ENCODE measurements at places on chromosomes 3 and 15.

DNA sequence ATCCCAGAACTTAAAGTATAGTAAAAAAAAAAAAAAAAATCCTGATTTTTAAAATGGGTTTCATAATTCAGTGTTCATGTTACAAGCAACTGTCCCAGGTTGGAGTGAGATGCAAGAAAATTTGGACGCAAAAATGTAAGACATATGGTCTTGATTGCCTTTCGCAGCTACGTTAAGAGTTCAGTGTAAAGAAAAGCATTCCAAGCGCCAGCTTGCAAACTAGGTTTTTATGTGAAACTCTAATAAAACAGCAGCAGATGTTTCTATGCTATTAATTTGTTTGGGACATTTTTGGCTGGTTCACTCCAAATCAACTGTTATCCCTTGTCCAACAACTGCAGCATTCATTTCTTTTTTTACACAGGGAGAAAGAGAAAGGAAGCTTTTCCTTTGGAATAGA is 957.8 kb downstream of the ROBO1 start:
- no peak for DNase-seq

- DNase-seq: no peak
These were observed 206.0 kb downstream of the THRB start for GRCh38 chr3:24288496-24289236.

- no peak for DNase-seq
These were observed 40.1 kb downstream of the FBXO22 start for GRCh38 chr15:75943713-75944215.

GRCh38 chr3:161838021-161838420 is 341.4 kb downstream of the OTOL1 start:
- DNase-seq: no peak

GRCh38 chr3:113274425-113275257 is 63.3 kb downstream of the BOC start:
- no peak for DNase-seq

DNA sequence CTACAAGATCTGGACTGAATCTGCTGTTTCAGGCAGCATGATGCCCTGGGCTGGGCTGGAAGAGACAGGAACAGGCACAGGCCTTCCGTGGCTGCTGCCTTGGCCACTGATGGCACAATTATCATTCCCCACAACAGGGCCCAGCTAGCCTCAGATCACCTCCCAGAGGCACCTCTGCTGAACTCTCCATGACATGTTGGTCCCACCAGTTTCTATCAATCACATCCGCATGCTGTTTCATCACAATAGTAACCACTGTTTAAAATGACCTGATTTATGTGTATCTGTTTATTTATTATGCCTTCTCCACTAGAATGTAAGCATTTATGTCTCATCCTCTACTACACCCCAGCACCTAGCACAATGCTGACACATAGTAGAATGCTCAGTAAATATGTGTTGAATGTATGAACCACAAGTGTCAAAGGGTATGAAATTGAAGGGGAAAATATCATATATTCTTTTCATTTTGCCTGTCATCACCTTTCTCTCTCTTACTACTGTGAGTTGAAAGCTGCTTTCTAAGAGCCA is 32.7 kb upstream of the ZBTB38 start:
- DNase-seq: no peak

DNA sequence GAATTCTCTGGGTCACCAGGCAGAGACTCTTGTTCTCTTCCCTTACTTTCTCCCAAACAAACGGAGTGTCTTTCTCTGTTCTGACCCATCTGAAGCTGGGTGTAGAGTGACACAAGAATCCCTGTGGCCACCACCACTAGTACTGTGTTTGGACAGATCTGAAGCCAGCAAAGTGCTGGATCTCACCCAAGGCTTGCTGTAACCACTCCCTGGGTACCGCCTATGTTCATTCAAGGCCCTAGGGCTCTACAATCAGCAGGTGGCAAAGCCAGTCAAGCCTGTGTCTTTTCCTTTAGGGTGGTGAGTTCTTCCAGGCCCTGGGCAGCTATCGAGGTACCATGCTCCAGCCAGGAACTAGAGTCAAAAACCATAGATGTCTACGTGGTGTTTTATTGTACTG is 149.2 kb upstream of the CTNNB1 start:
- no peak for DNase-seq

- peak; percentile 25 for DNase-seq
These were observed 40.8 kb downstream of the EOMES start for GRCh38 chr3:27681249-27681748.

- no peak for DNase-seq
These were observed 226.8 kb downstream of the MAGI1 start for GRCh38 chr3:65811892-65812291.

GRCh38 chr3:99834211-99834957 is 16.7 kb downstream of the CMSS1 start:
- no peak for DNase-seq

- DNase-seq: no peak
These were observed 406.9 kb upstream of the ADAMTS9 start for GRCh38 chr3:65094723-65095122.

- no peak for DNase-seq
These were observed 145.9 kb downstream of the ZPLD1 start for GRCh38 chr3:102580760-102581159.

DNA sequence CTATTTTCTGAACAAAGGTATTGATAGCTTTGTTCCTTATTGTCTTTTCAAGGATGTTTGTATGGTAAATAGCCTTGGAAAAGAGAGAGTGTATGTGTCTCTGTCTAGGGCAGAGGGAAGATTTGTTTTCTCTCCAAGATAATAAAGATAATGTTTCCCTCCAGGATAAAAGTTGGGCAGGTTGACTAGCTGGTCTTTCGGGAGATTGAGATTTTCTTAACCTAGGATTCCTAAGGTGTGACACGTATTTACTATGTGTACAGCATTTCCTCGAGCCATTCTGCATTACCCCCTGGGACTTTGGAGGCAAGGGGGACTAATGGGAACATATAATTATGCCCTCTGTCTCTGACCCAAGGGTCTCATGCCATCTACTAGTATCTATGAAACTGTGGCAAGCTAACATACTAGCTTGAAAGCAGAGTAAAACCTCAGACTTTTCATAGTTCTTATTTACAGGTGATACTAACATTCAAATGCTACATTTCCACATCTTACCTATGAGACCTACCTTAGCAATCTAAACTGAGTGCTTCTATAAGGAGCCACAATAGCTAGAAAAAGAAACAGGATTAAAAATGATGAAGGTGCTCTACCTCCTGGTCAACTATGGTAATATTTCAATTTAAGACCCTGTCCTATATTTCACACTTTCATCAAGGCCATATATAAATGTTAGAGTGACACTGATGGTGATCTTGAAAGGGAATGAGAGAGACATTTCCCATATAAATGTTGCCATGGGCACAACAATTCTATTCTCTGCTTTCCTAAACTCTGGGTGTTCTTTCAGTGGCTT is 252.9 kb upstream of the CBLB start:
- DNase-seq: no peak

DNA sequence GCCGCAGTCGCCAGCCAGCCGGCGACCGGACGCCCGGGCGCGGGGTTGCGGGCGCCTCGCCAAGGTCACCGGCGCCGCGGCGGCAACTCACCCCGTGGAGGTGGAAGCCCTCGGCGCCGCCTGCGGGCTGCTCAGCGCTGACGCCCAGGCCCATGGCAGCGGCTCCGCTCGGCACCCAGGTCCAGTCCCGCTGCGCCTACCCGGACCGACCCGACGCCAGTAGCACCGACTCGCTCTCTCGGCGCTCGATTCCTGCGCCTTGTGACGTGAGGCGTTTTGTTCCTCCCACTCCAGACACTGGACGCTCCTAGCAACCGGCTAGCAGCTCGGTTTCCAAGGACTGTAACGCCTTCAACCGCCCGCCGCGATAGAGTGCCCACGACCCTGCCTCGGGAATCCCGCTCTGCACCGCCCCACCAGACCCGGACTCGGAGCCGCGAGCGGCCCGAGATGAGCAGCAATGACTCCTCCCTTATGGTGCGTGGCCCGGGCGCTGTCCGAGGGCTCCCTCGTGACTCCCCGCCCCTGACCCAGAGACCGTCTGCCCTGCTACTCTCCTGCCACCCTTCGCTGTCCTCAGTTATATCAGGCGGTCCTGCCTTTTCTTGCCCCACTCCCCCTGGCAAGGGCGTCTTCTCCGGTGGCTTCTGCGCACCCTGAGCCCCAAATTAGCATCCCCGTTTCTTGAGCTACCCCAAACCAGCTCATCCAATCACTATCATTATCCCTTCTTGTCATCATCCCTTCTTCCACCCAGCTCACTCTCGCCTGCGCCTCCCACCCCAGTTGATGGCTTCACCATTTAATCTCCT is at the start of the genes GORASP1 and TTC21A:
GORASP1 (minus strand) TSS at position 240 of the 812 bp plus-strand sequence; CDS start at position 154, 86 bp downstream.
TTC21A (plus strand) TSS at position 293 of the 812 bp plus-strand sequence; CDS start at position 451, 158 bp downstream.
- DNase-seq: peak; percentile 57

DNA sequence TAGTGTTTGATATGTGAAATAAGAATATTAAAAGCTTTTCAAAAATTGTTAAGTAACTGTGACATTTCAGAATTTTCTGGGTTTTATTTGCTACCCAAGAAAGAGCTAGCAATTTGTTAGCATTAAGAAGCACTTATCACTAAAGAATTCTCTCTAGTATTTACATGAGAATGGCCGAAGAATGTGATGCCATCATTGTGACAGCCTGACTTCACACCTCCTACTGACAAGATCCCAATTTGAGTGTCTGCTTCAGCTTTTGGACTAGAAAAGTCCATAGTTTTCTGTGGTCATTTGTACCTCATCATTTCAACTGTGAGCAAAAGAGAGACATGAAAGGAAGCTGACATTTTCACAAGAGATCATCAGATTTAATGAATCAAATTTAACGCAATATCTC is 548.1 kb upstream of the AGTR1 start:
- no peak for DNase-seq

DNA sequence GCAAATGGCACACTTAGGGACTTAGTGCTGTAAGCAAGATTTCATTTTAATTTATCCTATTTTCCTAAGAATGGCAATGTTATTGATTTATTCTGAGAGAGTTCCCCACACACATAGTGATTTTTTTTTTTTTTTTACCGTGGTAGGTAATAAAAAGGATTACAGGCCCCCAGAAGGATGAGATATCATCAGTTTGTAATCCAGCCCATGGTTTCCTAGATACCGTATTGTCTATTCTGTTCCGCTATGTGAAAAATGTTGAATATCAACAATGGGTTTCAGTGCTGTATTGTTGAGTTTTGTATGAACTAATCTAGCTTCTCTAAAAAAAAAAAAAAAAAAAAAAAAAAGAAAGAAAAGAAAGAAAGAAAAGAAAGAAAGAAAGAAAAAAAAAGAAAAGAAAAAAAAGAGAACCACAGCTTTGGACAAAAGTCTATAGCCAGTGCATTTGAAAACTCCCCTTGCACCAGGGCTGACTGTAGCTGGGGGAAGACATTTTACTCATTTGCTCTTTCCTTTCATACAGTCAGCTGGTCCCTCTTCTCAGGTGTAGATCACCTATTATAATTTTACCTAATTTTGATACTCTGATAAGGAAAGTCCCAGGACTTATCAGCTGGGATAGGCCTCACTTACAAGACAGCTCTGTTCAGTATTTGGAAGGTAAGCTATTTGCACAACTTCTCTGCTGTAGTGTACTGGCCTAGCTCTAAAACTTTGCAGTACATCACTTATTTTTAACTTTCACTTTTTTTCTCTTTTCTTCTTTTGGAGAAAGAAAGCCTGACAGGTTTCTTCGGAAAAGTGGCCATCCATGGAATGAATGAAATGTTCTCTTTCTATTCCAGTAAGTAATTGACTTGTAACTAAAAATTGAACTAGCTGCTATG is 101.4 kb upstream of the SOX2 start:
- DNase-seq: no peak

DNA sequence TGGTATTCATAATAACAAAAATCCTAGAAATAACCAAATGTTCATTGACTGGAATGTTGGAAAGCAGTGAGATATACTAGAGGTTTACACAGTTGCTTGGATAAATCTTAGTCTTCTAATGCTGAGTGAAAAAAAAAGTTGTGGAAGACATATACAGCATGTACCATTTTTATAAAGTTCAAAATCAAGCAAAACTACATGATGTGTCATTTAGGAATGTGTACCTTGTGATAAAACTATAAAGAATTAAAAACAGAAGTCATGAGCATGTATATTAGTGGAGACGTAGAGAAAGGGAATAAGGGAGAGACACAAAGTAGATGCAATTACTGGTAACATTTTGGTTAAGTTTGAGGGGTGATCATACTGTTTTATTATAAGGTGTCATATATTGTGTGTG is 45.2 kb downstream of the FBXL2 start:
- no peak for DNase-seq

- peak; percentile 42 for DNase-seq
These were observed 9.6 kb upstream of the SST start for GRCh38 chr3:187679638-187680396.

GRCh38 chr15:52652984-52653383 is 26.2 kb downstream of the ATOSA start:
- DNase-seq: no peak

GRCh38 chr15:42275780-42276391 is 2.7 kb upstream of the TMEM87A start:
- no peak for DNase-seq

GRCh38 chr15:98147415-98147814 is 186.9 kb downstream of the ARRDC4 start:
- no peak for DNase-seq

GRCh38 chr15:96261575-96262034 is 68.9 kb upstream of the NR2F2 start:
- DNase-seq: no peak

DNA sequence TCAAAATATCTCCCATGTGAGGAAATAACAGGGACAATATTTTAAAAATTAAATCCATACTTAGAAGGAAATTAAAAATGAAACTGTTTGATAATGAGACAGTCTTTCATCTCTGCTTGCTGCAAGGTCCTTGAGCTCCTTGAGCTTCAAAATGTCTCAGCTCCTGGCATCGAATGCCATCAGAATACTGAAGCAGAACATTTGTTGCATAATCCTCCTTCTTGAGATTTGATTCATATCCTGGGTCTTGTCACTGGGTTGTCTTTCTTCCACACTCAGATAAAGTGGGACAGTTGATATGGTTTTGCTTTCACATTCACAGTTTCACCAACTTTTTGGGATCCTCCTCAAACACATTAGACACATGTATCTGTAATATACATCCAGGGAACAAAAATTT is 27.8 kb downstream of the COL8A1 start:
- no peak for DNase-seq
